ENCODE measurements at places on chromosomes 3 and 15. TPM values are rescaled to one million over a fixed set of nuclear protein-coding genes. Genes with fewer than 3 reads are reported as not detected.

Gene SCN11A
- under 0.01 TPM for total RNA-seq

Gene CDHR4
- total RNA-seq, result not detected

Gene LYZL4
- not detected for total RNA-seq

Gene CHRNA3
- total RNA-seq, result not detected

Gene KNG1
- total RNA-seq, result not detected

Gene RBPMS2
- not detected for total RNA-seq

Gene RBP2
- not detected for total RNA-seq

Gene GFM1
- total RNA-seq, result 27.7 TPM

Gene PEX11A
- 15.9 TPM for total RNA-seq

Gene TRAIP
- total RNA-seq, result 0.77 TPM

Gene CCR8
- not detected for total RNA-seq

Gene MELTF
- total RNA-seq, result 5.0 TPM

Gene EXOSC7
- total RNA-seq, result 58.8 TPM

Gene SERPINI2
- not detected for total RNA-seq

Gene PCOLCE2
- total RNA-seq, result 6.7 TPM

Gene PLCB2
- total RNA-seq, result under 0.01 TPM

Gene ERICH6
- under 0.01 TPM for total RNA-seq

Gene CYP1A2
- not detected for total RNA-seq

Gene C2CD4A
- total RNA-seq, result not detected

Gene CD200R1
- not detected for total RNA-seq

Gene ATP8B4
- 19.5 TPM for total RNA-seq

Gene SEMA7A
- total RNA-seq, result 2.3 TPM

Gene PDIA5
- total RNA-seq, result 27.9 TPM

Gene SMCO1
- total RNA-seq, result not detected

Gene GLDN
- 50.7 TPM for total RNA-seq

Gene SLC6A20
- not detected for total RNA-seq

Gene ZNF774
- total RNA-seq, result 1.3 TPM

Gene TTBK2
- total RNA-seq, result 16.2 TPM

Gene LYSMD4
- total RNA-seq, result 7.4 TPM

Gene TMF1
- total RNA-seq, result 51.5 TPM

Gene CACNA2D3
- total RNA-seq, result 0.77 TPM

Gene GPR149
- not detected for total RNA-seq

Gene UBE2Q2
- total RNA-seq, result 55.7 TPM

Gene PLCD1
- 47.2 TPM for total RNA-seq

Gene TRANK1
- total RNA-seq, result 20.3 TPM

Gene LDHAL6B
- total RNA-seq, result not detected

Gene KLHDC8B
- 40.5 TPM for total RNA-seq

Gene SPSB4
- total RNA-seq, result not detected

Gene SERINC4
- total RNA-seq, result under 0.01 TPM

Gene SLC2A2
- not detected for total RNA-seq

Gene IFT122
- 16.9 TPM for total RNA-seq

Gene IL17RD
- 2.1 TPM for total RNA-seq

Gene BNC1
- total RNA-seq, result 7.7 TPM

Gene AHSG
- not detected for total RNA-seq

Gene GOLGA6A
- not detected for total RNA-seq

Gene TRH
- total RNA-seq, result not detected

Measured in fibroblast of lung (primary cell).